ENCODE measurements at places on chromosomes 12 and 14.

GRCh38 chr12:2739832-2740641, 54.7 kb upstream of the FKBP4 start:
- peak; percentile 60 for DNase-seq

- DNase-seq, result no peak
Observed at GRCh38 chr12:47786662-47787280, 13.7 kb downstream of the SLC48A1 start.

DNA sequence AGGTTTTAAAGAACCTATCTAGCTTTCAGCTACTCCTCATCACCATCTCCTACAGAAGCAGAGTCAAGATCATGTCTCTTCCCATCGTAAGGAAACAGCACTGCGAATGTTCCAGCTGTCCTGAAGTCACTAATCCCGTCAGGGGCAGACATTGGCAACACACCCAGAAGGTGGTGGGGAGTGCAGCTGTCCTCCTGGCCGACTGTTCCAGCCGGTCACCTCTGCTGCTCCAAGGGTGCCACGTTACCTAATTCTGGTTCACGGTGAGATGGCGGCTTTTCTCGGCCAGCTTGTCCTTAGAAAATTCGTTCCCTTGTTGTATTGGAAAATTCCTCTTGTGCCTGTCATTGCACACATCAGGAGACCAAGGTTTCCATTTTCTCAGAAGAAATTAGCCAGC, 196.2 kb downstream of the ZFP36L1 start:
- DNase-seq, result no peak

GRCh38 chr12:131905630-131906091, 11.2 kb downstream of the ULK1 start:
- DNase-seq, result no peak

GRCh38 chr12:63782466-63782865, 2.8 kb downstream of the RXYLT1 start:
- no peak for DNase-seq

Measured in fibroblast of mammary gland (primary cell).